Hematopoietic multipotent progenitor cell treated with erythropoietin and hydrocortisone succinate and interleukin-3 and kit ligand, for 8 days (in vitro differentiated cells): ENCODE measurements at places on chromosomes 12 and 14.

GRCh38 chr14:57392830-57393229, 2.4 kb downstream of the NAA30 start:
- peak; percentile 5 for DNase-seq

- no peak for DNase-seq
Observed at GRCh38 chr14:50835280-50835679, 4.3 kb upstream of the NIN start.

DNA sequence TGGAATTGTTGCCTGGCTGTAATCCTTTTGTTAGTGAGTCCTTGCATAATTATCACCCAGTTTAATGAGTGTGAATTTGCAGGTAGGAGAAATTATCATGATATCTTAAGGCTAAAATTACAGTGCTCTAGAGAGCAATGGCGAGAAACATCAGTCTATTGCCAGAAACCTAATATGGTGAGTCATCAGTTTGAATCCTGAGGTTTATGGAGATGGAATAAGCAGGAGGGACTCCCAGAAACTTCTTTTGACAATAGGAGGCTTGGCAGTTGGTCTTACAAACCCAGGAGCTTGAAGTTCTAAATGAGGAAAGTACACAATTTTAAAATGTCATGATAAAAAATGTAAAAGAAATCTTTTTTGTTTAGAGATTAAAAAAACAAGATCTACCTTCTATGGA, 31.5 kb upstream of the CRADD start:
- no peak for DNase-seq

DNA sequence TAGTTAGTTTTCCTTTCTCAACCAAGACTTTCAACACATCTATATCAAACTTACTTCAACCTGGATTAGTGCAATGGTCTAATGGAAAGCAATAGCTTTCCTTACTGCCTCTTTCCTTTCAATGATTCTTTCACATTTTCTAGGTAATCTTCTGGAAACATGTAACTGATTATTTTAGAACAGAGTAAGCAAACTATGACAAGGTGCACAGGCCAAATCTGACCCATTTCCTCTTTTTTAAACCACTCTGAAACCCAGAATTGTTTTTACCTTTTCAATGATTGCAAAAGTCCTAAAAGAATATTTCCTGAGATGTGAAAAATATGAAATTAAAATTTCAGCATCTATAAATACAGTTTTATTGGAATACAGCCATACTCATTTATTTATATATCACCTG, 81.6 kb upstream of the TMTC2 start:
- DNase-seq = no peak

DNA sequence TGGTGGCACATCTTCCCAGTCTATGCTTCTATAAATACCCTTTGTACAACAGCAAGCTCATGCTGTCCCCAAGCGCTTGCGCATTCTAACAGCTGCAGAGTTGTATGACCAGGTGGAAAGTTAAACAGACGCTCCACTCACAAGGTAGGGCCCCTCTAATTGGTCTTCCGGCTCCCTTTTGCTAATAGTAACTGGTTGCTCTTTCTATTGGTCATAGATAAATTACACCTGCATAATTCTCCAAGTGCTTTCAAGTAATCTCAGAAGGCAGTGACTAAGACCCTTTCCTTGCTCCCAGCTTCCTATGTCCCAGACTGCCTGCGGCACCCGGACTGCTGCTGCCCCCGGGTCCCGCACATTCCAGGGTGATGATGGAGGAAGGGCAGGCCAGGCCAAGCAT, 6.1 kb upstream of the TSPAN9 start:
- no peak for DNase-seq

DNA sequence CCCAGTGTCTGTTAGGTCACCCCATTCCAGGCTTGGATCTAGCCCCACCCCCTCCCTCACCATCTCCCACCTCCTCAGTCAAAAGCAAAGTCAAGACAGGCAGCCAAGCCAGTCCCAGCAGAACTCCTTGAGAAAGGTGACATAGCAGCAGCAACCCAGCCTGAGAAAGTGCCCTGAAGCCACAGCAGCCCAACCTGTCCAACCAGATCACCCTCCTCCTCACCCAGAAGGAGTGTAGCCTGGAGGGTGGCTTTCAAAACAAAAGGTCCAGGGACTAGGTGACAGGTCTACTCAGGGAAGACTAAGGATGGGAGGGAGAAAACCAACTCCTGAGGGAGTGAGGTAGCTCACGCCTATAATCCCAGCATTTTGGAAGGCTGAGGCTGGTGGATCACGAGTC, 5.2 kb downstream of the RAB15 start:
- no peak for DNase-seq

DNA sequence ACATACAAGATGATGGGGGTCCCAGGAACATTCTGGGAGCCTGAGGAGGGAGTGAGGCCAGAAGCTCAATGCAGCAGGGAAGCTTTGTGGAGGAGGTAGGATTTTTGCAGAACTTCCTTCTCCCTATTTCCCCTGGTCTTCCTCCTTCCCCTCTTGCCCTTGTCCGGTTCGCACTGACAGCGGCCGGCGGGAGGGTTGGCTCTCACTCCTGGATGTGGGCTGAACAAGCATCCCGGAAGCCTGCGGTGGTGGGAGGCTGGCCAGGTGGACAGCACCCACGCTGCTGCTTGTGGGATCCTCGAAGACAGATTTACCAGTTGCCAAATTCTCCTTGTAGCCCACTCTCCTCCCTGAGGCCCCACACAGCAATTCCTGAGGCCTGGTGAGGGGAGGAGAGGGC, 112.2 kb downstream of the KCNA5 start:
- no peak for DNase-seq

DNA sequence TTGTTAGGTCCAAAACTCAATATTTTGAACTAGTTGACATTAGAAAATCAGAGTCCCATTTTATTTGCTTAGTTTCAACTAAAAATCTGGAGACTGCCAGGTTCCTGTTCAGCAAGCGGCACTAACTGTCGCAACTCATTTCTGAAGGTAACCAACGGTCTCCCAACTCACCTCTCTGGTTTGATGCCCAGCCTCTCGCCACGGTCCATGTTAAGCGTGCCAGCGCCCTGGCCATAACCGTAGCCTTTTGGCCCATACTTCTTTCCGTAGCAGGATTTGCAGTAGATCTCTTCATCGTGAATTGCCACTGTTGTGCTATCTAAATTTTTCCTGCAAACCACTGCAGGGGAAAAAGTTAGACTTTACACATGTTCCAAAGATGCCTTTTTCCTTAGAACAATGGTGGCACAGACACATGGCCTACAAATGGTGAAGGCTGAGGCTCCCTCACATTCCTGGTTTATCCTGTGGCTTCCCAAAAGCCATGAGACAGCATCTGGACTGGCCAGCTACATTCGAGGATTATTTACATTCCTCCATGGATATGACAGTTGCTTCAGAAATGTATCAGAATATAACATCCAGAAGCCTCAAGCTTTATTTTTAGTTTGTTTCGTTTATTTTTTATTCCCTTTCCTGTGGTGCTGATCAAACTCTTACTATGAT, 15.7 kb downstream of the CSRP2 start:
- DNase-seq = no peak

DNA sequence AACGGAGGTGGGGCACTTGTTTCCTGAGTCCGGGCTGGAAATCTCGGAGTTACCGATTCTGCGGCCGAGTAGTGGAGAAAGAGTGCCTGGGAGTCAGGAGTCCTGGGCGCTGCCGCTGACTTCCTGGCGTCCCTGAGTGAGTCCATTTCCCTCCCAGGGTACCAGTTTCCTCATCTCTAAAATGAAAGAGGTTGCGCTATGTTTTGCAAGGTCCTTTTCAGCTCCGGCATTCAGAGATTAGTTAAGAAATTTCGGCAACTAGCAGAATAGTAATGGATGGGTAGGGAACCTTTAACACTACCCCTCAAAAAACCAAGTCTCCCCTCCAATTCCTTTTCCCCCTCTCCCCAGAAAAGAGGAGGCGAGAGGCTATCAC, 724 bp downstream of the BLOC1S1 start:
- no peak for DNase-seq

DNA sequence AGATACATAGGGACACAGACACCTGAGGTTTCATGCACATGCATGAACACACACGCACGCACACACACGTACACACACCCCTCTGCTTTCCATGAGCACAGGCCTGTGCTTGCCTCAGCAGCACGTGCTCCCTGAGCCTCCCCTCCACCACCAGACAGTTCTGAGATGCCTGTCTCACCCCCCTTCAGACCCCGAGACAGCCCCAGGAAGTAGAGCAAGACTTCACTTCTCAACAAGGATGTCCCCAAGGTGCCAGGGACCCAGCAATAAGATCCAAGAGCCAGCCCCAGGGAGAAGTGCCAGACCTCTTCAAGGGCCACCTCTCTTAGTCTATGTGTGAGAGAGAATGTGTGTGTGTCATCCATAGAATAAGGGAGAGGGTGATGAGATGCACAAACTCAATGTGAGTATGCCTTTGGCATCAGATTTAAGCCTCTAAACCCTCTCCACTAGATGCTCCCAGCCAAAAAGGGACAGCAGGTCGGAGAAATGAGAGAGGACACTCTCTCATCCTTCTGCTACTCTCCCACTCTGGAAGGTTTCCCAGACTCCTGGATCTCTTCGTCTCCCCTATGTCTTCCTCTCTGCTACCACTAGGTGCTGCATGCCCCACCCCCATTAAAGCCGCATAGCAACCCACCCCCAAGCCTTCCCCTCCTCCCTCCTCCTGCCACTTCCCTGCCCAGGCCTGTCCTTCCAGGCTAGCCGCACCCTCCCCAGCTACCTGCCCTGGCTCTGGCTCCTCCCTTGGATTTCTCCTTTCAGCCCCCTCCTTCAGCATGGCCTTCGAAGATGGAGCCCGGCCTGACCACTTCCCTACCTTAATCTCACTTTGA, 7.7 kb downstream of the RARG start:
- no peak for DNase-seq
